GM10248 (cell line): ENCODE measurements at places on chromosomes 7 and 10.
A peak's percentile ranks its signal among the peaks of the same experiment; 100 is the strongest.

DNA sequence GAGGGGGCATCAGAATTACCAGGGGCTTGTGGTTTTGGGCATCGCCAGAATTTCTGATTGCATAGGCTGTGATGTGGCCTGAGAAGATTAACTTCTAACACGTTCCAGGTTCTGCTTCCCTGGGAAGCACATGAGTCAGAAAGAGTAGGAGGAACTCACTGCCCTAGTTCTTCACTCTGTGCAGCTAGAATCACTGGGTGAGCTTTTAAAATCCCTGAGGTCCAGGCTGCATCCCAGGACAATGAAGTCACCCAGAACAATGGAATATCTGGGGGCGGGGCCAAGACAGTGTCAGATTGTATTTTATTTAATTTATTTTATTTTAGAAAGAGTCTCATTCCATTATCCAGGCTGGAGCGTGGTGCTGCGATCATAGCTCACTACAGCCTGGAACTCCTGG lies 636.5 kb downstream of the CALN1 start:
- no peak for DNase-seq

DNA sequence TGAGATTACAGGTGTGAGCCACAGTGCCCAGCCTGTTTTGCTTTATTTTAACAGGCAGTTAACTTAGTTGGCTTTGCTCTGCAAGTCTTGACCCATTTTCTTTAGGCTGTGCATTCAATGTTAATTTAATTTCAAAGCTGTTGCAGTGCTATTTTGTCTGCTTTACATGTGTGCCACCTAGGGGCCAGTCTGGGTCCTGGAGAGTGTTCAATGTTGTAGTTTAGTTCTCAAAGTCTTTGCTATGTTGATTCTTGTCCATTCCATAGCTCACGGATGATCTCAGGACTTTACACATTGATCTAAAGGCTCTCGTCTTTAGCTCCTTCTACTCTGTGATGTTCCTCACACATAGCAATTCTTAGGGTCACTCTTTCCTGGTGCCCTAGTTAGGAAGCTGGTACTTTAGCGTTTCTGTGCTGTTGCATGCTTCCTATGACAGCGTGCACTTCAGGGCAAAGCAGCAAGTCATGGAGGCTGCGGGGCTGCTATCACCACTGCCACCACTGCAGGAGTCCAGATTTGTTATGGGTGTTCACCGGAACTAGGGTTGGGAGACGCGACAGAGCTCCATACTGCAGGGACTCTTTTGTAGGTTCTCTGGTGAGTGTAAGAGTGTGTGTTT lies 16.4 kb upstream of the ABCA13 start:
- DNase-seq: peak; percentile 29

- no peak for DNase-seq
Observed at GRCh38 chr10:106500041-106500924, 664.2 kb downstream of the SORCS1 start.

GRCh38 chr7:268991-269390 lies 21.0 kb upstream of the FOXL3 start:
- no peak for DNase-seq
